ENCODE measurements at places on chromosomes 16 and 17. TPM values are rescaled to one million over a fixed set of nuclear protein-coding genes. Genes with fewer than 3 reads are reported as not detected.

- no peak for DNase-seq
These were observed 476 bp downstream of the KCNH4 start for GRCh38 chr17:42180411-42180921.

DNA sequence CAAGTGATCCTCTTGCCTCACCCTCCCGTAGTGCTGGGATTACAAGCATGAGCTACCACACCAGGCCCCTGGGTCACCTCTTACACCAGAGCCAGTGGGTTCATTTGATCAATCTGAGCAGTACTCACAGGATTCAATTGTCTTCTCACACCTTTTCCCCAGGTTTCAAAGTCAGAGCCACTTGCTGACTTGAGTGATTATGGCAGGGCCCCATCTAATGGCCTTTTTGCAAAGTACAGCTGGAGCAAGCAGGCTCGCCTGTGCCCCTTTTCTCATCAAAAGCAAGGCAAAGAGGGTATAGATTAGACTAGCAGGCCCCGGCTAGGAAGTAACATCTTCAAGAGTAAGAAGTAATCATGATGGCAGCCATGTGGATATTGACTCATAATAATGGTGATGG lies 114.8 kb upstream of the NOL11 start:
- DNase-seq = no peak

GRCh38 chr16:50808929-50809538 lies 67.1 kb downstream of the CYLD start:
- DNase-seq = no peak

- DNase-seq = no peak
These were observed 32.6 kb downstream of the PLXDC1 start for GRCh38 chr17:39118674-39119419.

- no peak for DNase-seq
These were observed 8.5 kb downstream of the HIRIP3 start for GRCh38 chr16:29986931-29987330.

DNA sequence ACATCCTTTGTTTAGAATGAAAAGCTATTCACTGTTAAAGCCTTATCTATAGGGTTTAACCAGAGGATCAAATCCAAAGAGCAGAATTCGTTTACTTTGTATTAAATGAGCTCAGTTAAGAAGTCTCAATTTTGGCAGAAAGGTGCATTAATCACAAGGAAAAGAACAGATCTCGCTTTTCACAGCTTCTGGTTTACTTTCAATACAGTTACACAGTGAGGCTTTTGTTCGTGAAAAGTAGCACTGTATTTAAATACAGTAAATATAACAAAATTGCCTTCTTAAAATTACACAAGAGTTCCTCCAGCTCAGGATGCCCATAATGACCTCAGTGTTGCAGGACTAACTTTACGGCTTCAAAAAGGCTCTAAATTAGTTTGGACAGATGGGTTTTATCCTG lies 669.1 kb upstream of the SALL1 start:
- no peak for DNase-seq

- peak; percentile 90 for DNase-seq
These were observed at the start of gene VEZF1 for GRCh38 chr17:57987581-57988300. TSS of gene VEZF1 (minus strand) at chr17:57988254. CDS start at chr17:57988111, 143 bp downstream.

GRCh38 chr16:3659251-3659650 lies 4.8 kb downstream of the DNASE1 start:
- DNase-seq = no peak

GRCh38 chr17:41024697-41025096 lies 2.3 kb downstream of the KRTAP1-5 start:
- DNase-seq = no peak

DNA sequence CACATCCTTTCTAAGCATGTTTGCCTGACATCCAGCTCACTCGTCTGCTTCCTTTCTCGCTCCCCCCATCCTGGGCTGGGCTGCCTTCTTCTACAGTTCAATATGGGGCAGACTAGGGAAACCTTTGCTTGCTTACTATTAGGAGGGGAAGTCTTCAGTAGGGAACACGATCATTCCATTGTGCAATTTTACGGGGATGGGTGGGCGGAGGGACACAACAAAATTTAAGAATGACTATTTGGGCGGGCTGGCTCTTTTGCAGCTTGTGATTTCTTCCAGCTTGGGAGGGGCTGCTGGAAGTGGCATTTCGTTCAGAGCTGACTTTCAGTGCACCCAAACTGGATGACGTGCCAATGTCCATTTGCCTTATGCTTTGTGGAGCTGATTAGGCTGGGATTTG lies 25.4 kb downstream of the PCTP start:
- DNase-seq = no peak

GRCh38 chr16:24778671-24779070 lies 49.2 kb downstream of the TNRC6A start:
- no peak for DNase-seq

DNA sequence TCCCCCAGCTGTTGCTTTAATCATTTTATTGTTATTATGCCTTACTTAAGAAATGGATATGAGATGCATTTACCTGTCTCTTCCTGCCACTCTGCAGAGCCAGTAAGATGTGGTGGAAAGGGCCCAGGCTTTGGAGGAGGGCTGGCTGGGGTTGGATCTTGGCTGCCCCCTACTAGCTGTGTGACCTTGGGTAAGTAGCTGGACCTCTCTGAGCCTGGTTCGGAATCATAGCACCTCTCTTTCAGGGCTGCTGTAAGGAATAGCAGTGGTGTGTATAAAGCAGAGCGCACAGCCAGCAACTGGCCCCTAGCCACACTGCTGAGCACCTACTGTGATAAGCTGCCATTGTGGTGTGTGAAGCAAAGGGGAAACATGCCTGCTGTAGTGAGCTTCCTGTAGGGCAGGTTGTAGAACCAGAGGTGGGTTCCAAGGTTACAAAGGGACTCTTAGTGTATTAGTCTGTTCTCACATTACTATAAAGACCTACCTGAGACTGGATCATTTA lies 23.9 kb downstream of the MAPT start:
- DNase-seq = no peak

DNA sequence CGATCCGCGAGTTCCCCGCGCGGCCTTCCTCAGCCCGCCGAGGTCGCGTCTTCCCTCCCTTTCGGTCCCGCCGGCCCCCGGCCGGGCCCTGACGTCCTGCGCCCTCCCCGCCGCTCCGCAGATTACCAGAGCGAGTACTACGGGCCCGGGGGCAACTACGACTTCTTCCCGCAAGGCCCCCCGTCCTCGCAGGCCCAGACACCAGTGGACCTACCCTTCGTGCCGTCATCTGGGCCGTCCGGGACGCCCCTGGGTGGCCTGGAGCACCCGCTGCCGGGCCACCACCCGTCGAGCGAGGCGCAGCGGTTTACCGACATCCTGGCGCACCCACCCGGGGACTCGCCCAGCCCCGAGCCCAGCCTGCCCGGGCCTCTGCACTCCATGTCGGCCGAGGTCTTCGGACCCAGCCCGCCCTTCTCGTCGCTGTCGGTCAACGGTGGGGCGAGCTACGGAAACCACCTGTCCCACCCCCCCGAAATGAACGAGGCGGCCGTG lies 5.4 kb downstream of the LHX1 start:
- DNase-seq = no peak

DNA sequence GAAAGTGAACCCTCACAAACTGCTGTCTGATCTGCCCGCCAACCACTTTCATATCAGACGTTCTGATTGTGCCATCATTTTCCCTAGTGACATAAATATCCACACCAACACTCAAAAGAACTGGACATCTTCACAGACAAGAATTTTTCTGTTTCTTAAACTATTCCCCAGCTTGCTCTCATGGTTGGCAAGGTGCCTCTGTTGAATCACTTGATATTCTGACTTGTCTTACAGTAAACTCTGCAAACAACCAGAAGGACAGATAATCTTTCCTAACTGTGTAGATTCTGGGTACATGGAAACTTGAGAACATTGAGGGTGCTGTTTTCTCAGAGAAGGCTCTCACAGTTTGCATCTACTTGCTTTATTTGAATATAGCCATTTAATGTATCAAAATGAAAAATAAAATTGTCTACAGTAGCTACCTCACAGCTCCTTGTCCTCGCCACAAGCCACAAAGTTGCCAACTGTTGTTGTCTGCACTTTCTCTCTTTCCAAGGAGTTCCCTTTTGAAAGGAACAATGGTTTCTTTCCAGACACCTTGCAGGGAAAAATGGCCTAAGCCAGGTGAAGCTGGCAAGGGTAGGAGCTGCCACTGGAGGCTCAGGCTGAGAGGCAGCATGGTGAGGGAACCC lies 46.0 kb upstream of the ADAMTS18 start:
- no peak for DNase-seq

DNA sequence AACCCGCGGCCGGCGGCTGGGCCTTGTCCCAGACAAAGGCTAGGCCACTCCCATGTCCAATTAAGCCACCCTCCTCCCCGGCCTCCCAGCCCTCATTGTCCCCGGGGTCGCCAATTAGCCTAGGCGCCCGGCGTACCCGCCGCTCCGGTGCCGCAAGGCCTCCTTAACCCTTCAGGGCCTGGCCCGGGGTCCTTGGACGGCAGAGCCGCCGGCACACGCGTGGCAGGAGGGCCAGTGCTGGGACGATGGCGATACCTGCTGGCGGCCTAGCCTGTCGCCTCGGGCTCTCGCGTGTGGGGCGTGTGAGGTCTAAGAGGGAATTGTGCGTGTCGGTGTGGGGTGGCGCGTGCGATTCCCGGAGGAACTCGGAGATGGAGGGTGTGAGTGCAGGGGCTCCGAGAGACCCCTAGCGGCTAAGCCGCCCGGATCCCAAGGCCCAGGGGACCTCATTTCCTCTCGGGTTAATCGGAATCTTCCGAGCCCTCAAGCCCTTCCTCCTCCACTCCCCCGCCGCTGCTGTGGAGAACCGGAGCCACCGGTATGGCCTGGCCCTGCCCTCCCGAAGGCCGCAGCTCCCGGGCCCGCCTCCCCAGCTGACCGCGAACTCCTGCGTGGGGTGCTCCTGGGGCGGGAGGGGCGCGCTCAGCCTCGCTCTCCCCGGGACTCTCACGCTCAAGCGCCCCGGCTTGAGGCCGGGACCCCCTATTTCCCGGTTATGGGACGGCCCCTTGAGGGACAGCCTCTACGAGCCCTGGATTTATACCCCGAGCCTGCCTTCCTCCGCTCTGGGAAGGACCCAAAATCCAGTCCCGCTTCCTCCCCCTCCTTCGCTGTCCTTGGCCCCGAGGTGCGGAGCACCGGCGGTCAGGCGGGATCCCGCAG lies 11.9 kb downstream of the TBX2 start:
- peak; percentile 38 for DNase-seq

- peak; percentile 85 for DNase-seq
These were observed 233.6 kb downstream of the SEC14L1 start for GRCh38 chr17:77374170-77374936.

- no peak for DNase-seq
These were observed 13.0 kb downstream of the CDYL2 start for GRCh38 chr16:80791411-80791810.

TP53TG3F gene
- not detected for total RNA-seq

YBX2 gene
- total RNA-seq = 1.2 TPM

CDH8 gene
- total RNA-seq = 39.9 TPM

IRF8 gene
- total RNA-seq = 3.7 TPM

TP53TG3C gene
- not detected for total RNA-seq

AOC3 gene
- 0.41 TPM for total RNA-seq

C16orf96 gene
- total RNA-seq = 0.41 TPM

CA7 gene
- not detected for total RNA-seq

SBK1 gene
- total RNA-seq = 13.9 TPM

CES3 gene
- total RNA-seq = under 0.01 TPM

KRT39 gene
- total RNA-seq = not detected

ATXN7L3 gene
- 64.4 TPM for total RNA-seq
